ENCODE measurements at places on chromosomes 5 and 9. TPM values are rescaled to one million over a fixed set of nuclear protein-coding genes. Genes with fewer than 3 reads are reported as not detected.

GRCh38 chr5:36681711-36682110, 75.3 kb downstream of the SLC1A3 start:
- no peak for DNase-seq

GRCh38 chr5:113170707-113171106, 194.1 kb downstream of the DCP2 start:
- DNase-seq = peak; percentile 64

Gene SLC36A3
- not detected for total RNA-seq

DNA sequence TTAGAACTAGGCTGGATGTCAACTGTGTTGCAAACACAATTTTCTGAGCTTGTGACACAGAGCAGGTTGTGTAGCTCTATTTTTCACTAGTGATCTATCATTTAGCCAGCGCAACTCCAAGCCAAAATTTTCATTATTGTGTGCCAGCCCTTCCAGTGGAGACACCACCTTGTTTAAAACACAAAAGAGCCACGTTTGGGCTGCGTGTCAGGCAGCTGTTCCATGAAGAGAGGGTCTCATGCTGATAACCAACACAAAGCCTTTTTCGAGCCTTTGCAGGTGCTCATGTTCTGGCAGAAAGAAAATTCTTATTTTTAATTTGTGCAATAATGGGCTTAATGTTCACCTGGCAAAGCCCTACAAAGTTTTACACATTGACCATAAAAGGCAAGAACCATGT, 237.6 kb upstream of the RGMB start:
- DNase-seq = no peak

- peak; percentile 50 for DNase-seq
Measured at GRCh38 chr9:99962680-99963261, 56.3 kb downstream of the STX17 start.

GRCh38 chr5:92543201-92543600, 1037.8 kb downstream of the NR2F1-AS1 start:
- DNase-seq = peak; percentile 44

DNA sequence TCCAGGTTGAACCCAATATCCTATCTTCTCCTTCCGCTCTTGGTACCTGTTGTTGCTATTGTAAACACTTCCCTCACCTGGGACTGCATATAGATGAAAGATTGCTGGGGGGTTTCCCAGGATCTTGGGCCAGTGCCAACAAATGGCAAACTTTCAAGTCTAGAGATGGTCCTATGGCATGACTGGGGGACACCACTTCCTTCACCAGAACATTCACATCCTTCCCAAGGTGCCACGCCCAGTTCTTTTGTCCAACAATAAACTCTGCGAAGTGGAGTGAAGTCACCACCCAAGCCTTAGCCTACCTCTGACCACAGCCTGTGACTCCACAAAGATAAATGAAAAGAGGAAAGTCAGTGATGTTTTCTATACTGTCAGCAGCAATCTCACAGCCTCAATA, 34.4 kb downstream of the DOCK8 start:
- no peak for DNase-seq

GRCh38 chr5:1476181-1476966, 31.1 kb upstream of the SLC6A3 start:
- DNase-seq = no peak

DNA sequence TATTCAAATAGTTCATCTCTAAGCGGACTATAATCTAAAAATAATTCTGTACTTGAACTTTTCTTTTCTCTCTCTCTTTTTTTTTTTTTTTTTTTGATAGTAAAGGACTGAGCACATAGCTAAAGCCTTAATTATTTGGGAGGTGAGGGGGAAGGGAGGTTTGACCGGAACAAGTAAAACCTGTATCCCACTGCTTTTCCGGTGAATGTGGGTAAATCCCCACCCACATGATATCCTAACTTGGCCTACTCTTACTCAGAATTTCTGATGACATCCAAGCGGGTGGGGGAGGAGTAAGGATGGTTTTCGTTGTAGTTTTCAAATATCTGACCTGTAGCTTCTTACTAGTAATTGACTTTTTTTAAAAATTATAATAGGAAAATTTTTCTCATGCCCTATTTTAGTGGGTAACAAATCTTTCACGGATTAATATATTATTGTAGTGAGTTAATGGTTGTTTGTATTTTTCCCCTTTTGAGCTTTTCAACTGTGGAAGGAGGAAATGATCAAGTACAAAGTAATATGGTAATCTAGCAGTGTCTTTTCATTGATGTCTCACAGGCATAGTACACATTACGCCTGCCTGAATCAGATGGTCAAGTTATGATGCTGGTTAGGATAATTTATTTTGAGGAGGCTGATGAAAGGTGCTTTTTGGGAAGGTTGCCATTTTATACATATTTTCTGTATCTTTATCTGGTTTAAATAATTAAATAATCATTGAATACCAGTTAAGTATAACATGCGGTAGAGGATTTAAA, 2.2 kb upstream of the ELL2 start:
- DNase-seq = no peak

DNA sequence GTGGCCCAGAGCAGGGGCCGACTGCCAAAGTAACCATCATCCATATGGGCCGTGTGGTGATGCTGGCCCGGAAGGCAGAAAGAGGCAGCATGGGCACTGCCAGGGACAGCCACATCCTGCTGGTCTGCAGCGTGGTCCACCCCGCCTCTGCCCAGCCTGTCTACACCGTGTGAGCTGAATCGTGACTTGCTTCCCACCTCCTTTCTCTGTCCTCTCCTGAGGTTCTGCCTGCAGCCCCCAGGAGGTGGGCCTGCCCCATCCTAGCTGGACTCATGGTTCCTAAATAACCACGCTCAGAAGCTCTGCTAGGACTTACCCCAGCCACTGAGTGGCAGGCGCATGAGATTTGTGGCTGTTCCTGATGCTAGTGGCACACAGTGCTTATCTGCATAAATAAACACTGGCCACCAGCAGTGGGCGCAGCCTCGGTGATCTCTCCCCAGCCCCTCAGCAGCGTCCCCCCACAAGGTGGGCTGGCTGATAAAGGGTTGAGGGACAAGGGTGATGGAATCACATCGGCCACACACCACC, 22.6 kb upstream of the SUSD3 start:
- no peak for DNase-seq

Gene SLC6A3
- total RNA-seq = not detected

Gene SPOCK1
- 54.8 TPM for total RNA-seq

GRCh38 chr5:72487177-72487576, 20.0 kb downstream of the ZNF366 start:
- peak; percentile 38 for DNase-seq

GRCh38 chr5:141359790-141360426, at the start of gene PCDHGB2:
TSS of gene PCDHGB2 (plus strand) at chr5:141359994. CDS start at chr5:141360136, 142 bp downstream.
- peak; percentile 51 for DNase-seq

Gene ANKRD18B
- not detected for total RNA-seq

- no peak for DNase-seq
Measured at GRCh38 chr9:18245911-18246310, 228.0 kb upstream of the ADAMTSL1 start.

Gene C1QTNF2
- 0.64 TPM for total RNA-seq

Gene GCNT1
- total RNA-seq = 9.9 TPM

Gene SLC34A3
- under 0.01 TPM for total RNA-seq

Gene IL9
- total RNA-seq = not detected

- no peak for DNase-seq
Measured at GRCh38 chr5:1419476-1420210, 25.6 kb downstream of the SLC6A3 start.

- peak; percentile 89 for DNase-seq
Measured at GRCh38 chr9:111895996-111896941, at the start of gene UGCG. TSS of gene UGCG (plus strand) at chr9:111896814. CDS start at chr9:111897216, 402 bp downstream.

DNA sequence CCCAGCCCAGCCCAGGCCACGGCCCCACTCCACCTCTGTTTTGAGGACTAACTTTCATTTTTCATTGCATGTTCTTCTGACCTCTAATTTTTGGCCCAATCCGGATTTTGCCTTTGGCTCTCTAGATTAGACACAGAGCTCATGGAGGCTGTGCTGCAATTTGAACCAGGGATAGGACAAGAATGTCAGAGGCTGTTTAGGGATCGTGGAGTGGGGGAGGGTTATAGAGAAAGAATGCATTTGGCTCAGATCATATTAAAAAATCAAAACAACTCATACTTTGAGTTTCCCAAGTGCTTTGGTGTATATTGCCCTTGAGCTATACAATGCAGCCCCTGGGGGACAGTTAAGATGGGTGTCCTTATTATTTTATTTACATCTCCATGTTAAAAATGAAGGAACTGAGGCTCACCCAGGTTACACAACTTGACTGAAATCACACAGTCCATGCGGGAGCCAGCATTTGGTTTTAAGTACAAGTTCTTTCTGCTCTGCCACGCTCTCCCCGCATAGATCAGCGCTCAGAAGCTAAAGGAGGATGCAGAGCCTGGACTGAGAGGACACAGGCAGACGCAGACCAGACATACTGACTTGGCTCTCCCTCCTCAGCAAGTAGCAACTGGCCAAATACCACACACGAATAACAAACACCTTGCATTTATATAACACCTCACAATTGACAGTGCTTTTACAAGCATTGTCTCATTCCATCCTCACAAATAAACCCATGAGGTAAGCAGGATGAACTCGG, 126.4 kb upstream of the RAI14 start:
- peak; percentile 59 for DNase-seq

- DNase-seq = no peak
Measured at GRCh38 chr5:163642904-163643303, 137.5 kb downstream of the MAT2B start.

DNA sequence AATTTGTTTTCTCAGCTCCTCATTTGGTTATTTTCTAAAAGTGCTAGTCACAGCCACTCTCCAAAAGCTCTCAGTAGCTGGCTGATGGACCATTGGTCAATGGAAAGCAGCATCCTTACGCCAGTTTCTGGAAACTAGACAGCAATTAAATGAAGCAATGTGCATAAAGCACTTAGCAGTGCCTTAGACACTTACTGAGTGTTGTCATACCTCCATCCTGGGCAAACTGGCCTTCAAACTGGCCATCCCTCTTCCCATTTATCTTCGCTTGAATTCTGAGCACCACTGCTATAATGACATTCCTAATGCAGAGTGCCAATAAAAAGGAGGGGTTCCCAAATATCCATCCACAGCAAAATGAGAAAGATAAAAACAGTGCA, 209.2 kb downstream of the ENC1 start:
- no peak for DNase-seq

- no peak for DNase-seq
Measured at GRCh38 chr9:109256336-109256735, 64.5 kb downstream of the EPB41L4B start.

DNA sequence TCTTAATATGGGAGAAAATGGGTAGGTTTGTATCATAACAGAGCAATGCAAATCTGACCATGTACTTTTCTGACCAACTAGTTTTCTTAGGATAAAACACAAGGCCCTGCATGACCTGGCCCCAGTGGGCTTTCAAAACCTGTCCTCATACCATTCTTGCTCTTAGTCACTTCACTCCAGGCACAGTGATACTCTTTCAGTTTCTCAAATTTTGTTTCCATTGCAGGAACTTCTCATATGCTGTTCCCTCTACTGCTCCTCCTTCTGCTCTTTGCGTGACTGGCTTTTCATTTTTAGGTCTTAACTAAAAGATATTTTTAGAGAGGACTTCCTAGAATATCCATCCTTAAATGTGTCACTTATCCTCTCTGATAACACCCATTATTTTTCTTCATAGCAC, 112.4 kb downstream of the INIP start:
- no peak for DNase-seq

Gene TSLP
- 0.43 TPM for total RNA-seq

DNA sequence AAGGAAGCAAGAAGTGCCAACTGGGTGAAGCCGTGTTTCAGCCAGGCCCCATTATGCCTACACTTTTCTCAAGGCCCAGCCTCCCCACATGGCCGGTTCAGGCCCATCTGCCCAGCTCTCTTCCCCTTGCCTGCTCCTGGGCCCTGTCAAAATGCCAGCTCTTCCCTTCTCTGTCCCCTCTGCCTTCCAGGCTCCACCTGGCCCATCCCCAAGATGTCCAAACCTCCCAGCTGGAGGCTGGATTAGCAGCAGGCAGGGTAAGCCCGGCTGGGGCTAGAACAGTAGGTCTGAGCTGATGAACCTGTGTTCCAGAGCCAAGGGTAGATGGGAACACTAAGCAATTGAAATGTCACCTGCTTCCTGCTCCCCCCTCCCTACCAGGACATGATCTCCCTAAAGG, 64.1 kb upstream of the HSPA9 start:
- DNase-seq = no peak

Gene CNOT6
- 16.4 TPM for total RNA-seq

DNA sequence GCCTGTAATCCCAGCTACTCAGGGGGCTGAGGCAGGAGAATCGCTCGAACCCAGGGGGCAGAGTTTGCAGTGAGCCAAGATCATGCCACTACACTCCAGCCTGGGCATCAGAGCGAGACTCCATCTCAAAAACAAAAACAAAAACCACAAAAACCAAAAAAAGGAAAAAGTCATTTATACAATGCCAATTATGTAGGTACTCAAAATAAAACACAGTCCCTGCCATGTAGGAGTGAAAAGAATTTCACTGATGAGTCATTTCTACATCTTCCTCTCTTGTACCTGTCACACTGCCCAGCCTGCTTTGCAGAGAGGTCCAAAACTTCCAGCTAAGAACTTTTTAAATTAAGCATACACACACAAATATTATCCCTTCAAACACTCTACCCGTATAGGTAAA, 215.8 kb downstream of the EPB41L4A start:
- no peak for DNase-seq

GRCh38 chr5:83551821-83552220, 80.3 kb downstream of the VCAN start:
- peak; percentile 88 for DNase-seq

GRCh38 chr5:159098603-159099436, 896 bp downstream of the EBF1 start:
- peak; percentile 47 for DNase-seq

Gene GGTA1
- total RNA-seq = not detected

GRCh38 chr5:110734101-110734500, 4.7 kb upstream of the SLC25A46 start:
- no peak for DNase-seq

DNA sequence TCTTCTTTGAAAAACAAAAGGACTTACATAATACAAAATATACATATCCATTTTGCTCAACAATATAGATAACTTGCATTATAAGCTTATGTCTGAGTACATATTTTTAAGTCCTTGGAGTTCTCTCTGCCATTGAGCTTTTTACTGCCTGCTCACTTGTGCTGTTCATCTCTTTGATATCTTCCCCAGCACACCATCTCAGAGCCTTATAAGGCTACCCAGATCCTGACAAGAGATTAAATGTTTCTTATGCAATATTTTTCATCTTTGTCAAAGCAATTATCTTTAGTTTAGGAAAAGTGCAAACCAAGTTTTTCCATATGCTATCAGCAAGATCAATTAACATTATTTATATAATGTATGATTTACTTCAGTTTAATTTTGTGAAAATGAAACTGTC, 60.7 kb upstream of the ITGA1 start:
- DNase-seq = peak; percentile 52

DNA sequence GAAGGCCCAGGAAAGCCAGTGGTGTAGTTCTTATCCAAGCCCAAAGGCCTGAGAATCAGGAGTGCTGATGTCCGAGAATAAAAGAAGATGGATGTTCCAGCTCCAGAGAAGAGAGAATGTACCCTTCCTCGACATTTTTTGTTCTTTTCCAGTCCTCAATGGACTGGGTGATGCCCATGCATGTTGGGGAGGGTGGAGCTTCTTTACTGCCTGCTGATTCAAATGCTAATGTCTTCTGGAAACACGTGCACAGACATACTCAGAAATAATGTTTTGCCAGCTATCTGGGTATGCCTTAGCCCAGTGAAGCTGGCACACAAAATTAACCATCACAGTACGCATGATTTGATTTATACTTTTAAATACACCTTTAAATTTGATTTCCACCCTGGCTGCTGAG, 61.5 kb upstream of the FOXE1 start:
- DNase-seq = no peak

GRCh38 chr5:691817-692528, 1.2 kb downstream of the TPPP start:
- DNase-seq = no peak

- no peak for DNase-seq
Measured at GRCh38 chr9:97479496-97480159, 21.8 kb upstream of the TMOD1 start.

All from fibroblast of villous mesenchyme (primary cell).